COR-L47 (cell line): ENCODE measurements at places on chromosomes 4 and X.

DNA sequence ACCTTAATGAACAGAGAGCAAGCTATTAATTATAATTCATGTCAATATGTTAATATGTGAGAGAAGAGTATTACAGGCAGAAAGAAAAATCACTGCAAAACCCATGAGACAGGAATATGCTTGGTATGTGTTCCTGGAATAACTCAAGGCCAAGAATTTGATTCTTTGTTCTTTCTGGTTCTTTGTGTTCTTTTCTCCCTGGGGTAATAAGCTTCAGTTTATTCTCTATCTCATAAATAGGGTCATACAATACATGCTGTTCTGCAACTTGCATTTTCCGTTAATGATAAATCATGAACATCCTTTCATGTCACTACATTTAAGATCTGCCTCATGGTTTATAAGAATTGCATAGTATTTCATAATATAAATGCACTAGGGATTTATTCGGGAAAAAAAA is 16.8 kb upstream of the THOC2 start:
- DNase-seq = no peak

- no peak for DNase-seq
These were observed 87.5 kb downstream of the PALLD start for GRCh38 chr4:168584321-168584771.

DNA sequence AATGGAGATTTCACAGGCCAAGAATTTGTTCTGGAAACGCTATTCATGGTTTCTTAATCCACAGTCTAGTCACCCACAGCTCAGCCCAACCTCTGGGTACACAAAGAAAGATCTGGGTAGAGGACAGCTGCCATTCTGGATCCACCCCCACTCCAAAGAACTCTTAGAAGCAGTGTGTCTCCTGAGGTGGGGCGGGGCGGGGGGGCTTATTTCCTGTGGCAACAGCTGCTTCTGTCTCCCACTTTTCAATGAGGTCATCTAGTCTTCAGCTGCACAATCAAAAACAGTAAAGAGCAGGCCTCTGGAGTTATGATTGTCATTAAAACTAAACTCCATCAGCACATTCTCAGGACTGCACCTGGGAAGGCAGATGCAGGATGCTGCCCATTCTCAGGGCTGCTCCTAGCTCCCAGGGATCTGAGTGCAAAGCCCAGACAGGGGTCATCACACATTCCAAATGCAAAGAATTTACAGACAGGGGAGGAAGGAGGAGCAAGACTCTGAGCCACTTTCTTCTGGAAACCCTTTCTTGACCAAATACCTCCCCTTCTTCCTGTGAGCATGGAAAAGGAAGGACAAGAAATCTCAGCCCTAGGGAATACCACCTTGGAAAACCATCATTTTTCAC is 207.3 kb downstream of the HS6ST2 start:
- no peak for DNase-seq

DNA sequence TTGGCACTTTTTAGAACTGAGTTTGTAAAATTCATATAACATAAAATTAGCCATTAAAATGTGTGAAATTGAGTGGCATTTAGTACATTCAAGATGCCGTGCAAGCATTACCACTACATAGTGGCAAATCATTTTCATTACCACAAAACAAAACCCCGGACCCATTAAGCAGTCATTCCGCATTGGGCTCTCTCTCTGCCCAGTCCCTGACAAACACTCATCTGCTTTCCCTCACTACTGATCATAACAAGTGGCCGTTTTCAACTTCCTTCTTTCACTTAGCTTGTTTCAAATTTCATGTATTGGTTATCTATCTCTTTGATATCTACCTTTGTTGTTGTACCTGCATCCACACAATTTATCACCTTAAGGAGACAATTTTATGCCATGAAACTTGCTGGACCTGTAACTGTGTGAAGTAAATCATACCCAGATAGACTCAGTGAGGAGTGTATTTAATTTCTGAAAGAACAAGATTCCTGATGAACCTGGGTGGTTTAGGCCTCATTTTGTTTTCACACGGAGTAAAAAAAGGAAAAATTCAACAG is 202.1 kb downstream of the OR13H1 start:
- no peak for DNase-seq

- no peak for DNase-seq
These were observed 14.9 kb upstream of the CLDN34 start for GRCh38 chrX:9952300-9952699.

DNA sequence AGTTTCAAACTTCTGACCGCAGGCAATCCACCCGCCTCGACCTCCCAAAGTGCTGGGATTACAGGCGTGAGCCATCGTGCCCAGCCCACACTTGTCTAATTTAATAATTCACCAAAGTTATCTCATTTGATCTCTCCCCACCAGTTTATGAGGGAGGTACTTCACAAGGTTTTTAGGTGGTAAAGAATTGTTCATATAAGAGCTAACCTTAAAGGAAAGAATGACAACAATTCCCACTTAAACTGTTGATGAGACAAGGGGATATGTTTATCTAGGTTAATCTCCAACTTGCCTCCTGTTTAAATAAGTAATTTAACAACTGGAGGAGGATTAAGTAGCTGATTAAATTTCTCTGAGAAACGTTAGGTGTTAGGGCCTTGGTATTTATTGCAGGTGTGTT is 117.6 kb upstream of the CBLL2 start:
- no peak for DNase-seq

DNA sequence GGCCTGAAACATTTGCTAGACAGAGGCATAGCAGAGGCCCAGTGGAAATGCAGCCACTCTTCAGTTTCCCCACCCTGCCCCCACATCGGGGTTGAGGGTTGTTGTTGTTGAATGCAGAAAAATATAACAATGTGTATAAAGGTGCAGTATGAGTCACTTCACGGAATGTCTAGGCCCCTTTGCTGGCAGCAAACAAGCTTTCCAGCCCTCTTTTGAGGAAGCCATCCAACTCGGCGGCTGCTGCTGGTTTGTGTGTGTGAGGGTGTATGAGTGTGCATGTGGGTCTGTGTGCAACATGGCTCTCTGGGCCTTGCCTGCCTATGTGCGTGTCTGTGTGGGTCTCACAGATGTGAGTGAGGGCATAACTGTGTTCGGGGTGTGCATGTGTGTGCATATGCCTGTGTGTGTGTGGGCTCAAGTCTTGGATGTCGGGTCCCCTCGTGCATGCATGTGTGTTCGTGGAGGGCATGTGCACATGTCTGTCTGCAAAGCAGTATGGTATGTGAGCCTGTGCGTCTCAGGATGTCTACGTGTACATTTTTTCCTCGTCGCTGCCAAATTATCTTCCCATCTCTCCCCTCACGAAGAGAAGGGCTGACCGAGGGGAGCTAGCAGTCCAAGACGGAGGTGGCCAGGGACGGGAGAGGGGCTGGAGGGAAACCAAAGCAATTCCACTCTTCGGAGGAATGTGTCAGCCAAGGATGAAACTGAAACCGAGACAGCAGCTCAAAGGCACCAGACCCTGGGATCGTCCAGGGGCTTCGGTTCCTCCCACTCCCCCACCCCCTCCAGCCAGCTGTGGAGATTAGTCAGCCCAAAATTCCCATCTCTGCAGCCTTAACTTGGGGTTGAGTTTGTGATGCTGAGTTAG is 8.4 kb upstream of the ELF4 start:
- DNase-seq = no peak

- no peak for DNase-seq
These were observed 31.6 kb downstream of the SPARCL1 start for GRCh38 chr4:87497578-87497977.

- no peak for DNase-seq
These were observed 4.6 kb downstream of the FAT4 start for GRCh38 chr4:125319311-125319710.

GRCh38 chrX:9593756-9594155 is 128.9 kb downstream of the TBL1X start:
- DNase-seq = no peak

DNA sequence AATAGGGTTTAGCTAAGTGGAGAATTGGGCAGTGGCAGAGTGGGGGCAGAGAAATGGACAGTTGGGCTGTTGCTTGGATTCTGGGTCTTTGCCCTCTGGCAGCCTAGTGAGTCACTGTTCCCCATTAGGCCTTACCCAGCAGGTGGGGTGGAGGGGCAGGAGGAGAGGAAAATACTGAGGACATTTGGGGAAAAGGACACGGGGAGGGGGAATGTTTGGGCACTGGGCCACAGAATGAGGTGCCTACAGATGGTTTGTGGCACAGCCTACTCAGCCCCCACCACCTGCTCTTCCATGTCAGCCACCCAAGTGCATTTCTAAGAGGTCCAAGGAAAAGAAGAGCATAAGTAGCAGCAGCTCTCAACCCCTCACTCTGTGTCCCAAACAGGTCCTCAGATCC is 13.0 kb downstream of the SLC16A2 start:
- no peak for DNase-seq

- no peak for DNase-seq
These were observed 25.9 kb upstream of the SMARCAD1 start for GRCh38 chr4:94181815-94182214.

GRCh38 chr4:108473163-108473720 is 147.1 kb upstream of the RPL34 start:
- peak; percentile 43 for DNase-seq

DNA sequence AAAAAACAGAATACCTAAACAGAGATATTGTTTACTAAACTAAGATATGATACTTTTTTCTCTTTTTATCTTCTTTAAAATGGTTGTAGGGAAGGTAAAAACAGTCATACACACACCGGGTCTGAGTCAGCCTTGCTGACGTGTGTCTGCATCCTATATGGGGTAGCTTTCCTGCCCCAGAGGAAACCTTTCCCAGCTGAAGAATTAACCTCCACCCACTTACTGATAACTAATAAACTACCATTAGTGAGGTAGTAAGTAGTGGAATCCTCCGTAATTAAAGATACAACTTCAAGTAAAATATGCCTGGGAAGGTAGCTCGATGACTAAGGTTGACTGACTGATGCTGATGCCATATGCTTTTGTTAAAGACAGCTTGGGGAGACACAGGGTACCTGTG is 312.2 kb downstream of the DCTD start:
- no peak for DNase-seq

DNA sequence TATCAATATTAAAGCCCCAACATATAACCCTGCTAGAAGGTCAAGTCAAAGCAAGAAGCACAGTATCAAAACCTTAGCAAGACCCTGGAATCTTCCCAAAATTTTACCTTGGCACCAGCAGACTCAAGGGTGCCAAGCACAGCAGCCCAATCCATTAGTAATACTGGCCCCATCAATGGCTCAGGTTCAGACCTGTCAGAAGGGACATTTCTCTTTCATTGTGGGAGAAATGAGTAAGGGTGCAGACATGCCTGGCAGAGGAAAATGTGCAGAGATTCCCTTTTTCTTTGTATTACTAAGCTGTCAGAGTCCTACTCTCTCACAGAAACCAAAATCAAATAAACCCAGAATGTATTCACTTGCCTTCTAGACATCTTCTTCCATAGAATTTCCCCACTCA is 203.9 kb downstream of the EVC2 start:
- no peak for DNase-seq

- DNase-seq = no peak
These were observed 1.5 kb downstream of the USP51 start for GRCh38 chrX:55488006-55488592.

- peak; percentile 68 for DNase-seq
These were observed 62.3 kb upstream of the LNX1 start for GRCh38 chr4:53653484-53654053.

- no peak for DNase-seq
These were observed 638.5 kb upstream of the FAM241A start for GRCh38 chr4:111506706-111507105.

DNA sequence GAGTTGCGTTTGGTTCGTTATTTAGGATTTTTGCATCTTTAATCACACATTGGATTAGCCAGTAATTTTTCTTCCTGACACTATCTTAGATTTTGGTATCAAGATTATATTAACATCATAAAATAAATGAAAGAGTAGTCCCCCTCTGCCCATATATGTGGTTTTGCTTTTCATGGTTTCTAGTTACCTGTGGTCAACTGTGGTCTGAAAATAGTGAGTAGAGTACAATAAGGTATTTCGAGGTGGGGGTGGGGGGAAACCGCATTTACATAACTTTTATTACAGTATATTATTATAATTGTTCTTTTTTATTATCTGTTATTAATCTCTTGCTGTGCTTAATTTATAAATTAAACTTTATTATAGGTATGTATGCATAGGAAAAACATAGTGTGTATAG is 152.4 kb downstream of the STIM2 start:
- DNase-seq = no peak

- DNase-seq = no peak
These were observed 482.5 kb downstream of the PABPC4L start for GRCh38 chr4:133719098-133719497.

DNA sequence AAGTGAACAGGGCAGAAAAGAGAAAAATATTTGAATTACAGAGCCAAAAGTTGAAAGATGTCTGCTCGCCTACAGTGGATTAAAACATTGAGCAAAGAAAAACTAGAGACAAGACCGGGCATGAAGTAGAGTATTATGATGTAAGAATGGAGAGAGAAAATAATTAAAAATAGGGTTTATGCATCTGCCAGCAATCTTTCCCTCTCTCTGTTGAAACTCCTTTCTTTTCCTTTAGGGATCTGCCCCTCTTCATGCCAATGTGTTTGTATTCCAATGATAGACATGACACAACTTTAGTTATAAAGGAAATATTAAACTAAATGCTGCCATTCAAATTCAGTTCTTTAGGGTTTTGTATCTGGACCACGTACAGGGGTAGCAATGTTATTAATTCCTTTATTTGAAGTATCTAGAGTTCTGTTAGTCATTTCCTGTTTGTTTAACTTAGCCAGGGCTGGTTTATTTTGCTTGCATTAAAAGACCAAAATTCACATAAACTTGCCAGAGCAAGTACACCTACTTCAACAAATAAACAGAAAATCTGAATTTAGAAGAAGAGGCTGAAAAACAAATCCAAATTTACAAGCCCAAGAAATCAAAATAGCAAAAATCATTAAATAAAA is 202.6 kb downstream of the SPOCK3 start:
- no peak for DNase-seq
